ENCODE measurements at places on chromosomes 2 and 18.

DNA sequence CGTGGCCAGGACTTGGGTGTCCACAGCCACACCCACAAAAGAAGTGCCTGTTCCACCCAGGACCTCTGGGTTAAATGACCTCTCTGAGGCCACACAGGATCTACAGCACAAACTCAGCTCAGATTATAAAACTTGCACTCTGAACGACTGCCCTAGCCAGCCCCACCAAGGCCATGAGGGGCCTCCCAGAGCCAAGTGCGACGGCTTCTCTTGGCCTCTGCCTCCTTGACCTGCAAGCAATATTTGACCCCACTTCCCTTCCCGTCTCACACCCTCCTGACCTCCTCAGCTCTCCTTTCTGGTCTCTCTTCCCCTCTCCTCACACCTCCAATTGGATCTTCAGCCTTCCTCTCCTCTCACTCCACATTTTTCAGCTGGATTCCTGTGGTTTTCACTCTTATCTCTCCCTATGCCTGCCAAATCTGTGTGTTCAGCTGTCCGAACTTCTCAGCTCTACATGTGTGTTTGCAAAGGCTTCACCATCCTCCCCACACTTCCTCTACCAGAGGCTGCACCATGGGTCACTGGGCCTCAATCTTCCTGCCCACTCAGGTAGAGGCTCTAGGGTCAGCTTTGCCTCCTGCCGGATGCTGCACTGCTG lies 25.3 kb upstream of the STEAP3 start:
- no peak for DNase-seq

GRCh38 chr2:73823916-73824523 lies 4.7 kb upstream of the STAMBP start:
- DNase-seq, result no peak

GRCh38 chr2:45652090-45653031 lies 886 bp downstream of the PRKCE start:
- no peak for DNase-seq

DNA sequence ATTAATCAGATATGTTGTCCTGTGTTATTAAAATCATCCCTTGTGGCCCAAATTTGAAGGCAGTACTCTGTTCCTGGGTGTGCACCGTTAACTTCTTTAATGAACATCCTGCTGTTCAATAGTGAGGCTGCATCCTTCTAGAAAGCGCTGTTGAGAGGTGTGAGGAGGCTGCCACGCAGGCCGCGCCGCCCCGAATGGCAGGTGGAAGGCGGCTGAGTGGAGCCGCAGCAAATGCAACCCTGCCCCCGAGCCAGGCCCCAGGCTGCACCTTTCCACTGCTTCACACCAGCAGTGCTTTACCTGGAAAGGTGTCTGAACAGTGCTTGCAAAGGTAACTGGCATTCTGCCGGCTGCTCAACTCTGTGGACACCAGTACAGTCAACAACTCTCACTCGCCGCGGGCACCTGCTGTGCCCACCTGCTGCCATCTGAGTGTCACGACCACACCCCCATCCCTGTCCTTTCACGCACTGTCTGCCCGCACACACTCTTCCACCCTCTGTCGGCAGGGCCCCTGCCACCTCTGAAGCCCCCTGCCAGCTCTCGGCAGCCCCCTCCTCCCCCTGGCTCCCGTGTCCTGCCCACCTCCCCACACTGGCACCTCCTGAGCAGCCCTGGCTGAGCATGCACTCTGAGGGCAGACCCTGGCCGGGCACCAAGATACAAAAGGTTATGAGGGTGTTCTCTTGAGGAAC lies 70.9 kb downstream of the ODC1 start:
- DNase-seq, result no peak

Measured in cortex of kidney (tissue), 1 donor.